ENCODE measurements at places on chromosomes 6 and 20.

DNA sequence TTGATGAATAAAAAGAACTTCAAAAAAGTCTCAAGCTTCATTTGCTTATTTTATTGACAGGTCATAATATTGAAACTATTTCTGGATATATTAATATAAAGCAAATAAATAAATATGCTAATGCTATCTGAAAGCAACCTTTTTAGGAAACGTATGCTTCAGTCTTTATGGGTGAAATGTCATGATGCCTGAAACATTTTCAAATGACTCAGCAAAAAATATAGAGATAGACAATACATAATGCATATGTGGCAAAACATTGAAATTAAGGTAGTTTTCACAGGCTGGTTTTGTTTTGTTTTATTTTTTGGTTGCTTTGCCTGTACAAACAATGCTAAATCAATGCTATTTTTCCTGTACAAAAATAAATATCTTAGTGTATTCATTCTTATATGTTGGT lies 194.4 kb upstream of the PLCB4 start:
- DNase-seq = no peak

- no peak for DNase-seq
These were observed 15.5 kb downstream of the SYTL3 start for GRCh38 chr6:158665332-158665731.

- no peak for DNase-seq
These were observed 127.2 kb downstream of the CD164 start for GRCh38 chr6:109255087-109255486.

GRCh38 chr6:5132731-5133130 lies 47.6 kb downstream of the PPP1R3G start:
- DNase-seq = no peak
